ENCODE measurements at places on chromosomes 4 and X.

DNA sequence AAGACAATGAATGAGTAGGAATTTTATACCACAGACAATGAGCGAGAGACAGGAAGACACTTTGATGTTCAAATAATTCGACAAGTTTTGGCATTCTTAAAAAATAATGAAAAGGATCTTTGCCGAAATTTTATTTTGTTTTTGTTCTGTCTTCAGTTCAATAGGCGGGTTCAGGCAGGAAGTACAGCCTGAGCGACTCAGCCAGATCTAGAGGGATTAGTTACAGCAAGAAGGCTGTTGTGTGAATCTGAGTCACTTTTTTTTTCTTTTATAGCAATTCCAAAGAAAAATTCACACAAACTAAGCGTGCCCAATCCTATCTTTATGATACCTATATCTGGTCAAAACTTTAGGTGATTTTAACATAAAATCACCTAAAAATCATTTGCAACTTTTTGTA lies 505.4 kb upstream of the FAM241A start:
- DNase-seq = no peak

DNA sequence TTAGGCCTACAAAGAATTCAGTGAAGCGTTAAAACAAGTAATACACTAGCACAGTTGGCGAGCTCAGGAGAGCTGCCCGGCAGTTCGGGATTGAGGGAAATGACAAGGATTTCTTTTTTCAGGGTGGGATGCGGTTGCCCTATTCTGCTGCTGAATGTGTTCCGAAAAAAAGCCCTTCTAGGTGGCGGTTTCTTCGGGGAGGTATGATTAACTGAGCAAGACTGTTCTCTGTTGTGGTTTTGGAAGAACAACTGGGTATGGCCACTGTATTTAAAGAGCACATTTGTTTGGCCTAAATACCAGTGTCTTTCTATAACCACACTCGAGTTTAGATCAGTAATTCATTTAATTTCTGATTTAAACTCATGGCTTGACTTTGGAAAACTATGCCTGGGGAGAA lies 459.7 kb upstream of the FAT1 start:
- no peak for DNase-seq

GRCh38 chr4:151266497-151266896 lies 10.5 kb upstream of the PRSS48 start:
- DNase-seq = no peak

DNA sequence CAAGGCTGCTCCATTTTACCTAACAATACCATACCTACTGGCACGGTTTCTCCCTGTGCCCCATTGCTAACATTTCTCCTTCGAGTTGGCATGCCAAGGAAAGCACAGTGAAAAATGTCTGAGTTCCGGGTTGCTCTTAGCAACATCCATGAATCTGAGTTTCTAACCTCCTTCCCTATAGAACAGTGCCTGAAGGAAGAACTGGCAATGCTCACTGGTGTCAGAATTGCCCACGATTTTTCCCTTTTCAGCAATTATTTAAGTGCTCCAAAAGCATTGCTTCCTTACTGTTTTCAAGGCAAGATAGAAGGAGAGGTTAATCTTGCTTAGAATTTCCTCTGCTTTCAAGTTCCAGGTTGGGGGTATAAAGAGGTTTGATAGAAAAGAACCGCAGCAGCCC lies 75.1 kb downstream of the SORBS2 start:
- no peak for DNase-seq

GRCh38 chr4:130922955-130923354 lies 1827.0 kb downstream of the C4orf33 start:
- no peak for DNase-seq

DNA sequence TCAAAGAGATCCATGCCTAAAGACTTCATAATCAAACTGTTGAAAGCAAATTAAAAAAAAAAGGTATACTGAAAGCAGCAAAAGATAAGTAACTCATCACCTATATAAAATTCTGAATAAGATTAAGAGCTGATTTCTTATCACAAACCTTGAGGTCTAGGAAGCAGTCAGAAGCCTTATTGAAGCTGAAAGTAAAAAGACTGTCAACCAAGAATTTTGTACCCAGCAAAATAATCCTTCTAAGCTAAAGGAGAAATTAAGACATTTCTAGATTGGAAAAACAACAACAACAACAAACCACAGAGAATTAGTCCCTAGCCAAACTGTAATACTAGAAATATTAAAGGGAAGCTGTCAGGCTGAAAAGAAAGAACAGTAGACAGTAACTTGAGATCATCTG lies 622.9 kb downstream of the PCDH7 start:
- no peak for DNase-seq

- DNase-seq = no peak
These were observed 195.9 kb downstream of the CHM start for GRCh38 chrX:85851418-85851817.

- no peak for DNase-seq
These were observed 575.7 kb downstream of the TRIML1 start for GRCh38 chr4:188714907-188715306.

- no peak for DNase-seq
These were observed 349.9 kb upstream of the KLF3 start for GRCh38 chr4:38313999-38314561.

DNA sequence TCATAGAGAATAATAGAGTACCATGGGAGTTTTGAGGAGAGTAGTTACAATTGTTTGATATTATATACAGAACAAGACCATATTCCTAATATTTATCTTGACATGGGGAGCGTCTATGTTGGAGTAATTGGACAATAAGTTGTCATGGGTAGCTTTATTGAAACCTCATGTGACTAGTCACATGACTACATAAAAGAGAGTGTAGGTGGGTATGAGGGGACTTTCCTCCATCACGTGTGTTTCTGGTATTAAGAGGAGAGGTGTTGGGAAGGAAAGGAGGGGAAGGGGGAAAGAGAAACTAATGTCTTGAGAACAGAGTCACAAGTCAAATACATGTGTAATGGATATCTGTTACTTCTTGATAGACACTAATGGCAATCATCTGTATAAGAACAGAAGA lies 33.1 kb downstream of the PDLIM5 start:
- no peak for DNase-seq

GRCh38 chr4:181646864-181647263 lies 596.3 kb upstream of the TENM3 start:
- no peak for DNase-seq

DNA sequence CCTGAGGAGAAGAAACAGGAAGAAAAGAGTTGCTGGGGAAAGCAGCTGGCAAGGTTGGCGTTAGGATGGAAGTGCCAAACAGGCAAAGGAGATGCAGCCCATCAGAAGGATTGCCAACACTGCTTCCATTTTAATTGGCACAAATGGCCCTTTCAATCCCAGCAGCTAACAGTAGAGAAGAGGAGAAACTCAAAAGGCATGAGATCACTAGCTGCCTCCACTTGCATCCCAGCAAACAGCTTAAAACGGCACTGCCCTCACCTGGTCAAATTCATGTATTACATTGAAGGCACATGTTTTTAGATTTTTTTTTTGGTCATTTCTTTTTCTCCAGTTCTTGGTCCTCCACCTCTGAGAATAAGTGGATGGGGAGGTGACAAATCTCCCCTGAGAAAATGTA lies 14.9 kb upstream of the LOC101059915 start:
- no peak for DNase-seq

DNA sequence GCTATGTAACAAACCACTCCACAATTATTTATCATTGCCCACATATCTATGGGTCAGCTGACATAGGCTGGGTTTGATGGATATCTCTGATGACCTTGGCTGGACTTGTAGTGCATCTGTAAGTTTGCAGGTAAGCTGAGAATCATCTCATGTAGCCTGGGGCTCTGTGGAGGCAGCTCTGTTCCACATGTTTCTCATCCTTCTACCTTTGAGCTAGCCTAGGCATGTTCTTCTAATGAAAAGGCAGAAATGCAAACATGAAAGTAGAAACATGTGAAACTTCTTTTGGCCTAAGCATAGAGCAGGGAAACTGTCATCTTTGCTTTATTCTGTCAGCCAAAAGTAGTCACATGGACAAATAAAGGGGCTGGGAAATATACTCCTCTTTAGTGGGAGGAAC lies 18.2 kb downstream of the MRPL1 start:
- no peak for DNase-seq

DNA sequence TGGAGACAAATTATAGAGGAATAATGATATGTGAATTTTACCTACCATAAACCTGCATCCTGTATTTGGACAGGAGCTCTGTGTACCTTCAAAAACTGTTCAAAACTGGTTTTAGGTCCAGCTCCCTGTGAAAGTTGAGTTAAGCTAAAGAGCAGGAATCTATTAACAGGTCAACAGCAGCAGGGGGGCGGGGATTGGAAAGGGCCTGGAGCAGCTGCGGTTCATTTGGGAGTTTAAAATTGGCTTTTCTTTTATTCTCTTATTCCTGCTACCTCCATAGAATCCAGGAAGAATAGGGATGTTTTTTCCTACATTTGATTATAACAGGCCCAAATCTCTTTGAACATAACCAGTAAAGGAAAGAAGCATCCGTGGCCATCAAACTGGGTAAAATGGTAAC lies 23.8 kb downstream of the SHROOM3 start:
- no peak for DNase-seq

- no peak for DNase-seq
These were observed 907 bp downstream of the LHFPL1 start for GRCh38 chrX:112678831-112679230.

DNA sequence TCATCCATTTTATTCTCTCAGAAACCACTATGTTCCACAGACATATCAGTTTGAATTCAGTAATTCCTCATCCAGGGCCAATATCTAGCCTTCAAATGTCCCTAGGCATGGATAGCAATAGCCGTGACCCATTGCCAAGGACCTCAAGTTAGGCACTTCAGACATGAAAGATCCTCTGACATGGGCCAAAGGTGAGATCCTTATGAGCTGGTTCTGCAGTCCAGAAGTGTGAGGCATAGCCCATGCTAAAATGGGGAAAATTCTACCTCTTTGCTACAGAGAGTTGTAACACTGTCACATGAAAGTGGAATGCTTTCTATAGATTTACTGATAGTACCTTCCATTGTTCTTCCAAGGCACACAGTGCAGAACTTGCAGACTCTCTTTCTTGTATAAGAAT lies 349.7 kb upstream of the GALNT7 start:
- DNase-seq = no peak

- DNase-seq = no peak
These were observed 261.2 kb upstream of the GPC4 start for GRCh38 chrX:133676344-133677122.

DNA sequence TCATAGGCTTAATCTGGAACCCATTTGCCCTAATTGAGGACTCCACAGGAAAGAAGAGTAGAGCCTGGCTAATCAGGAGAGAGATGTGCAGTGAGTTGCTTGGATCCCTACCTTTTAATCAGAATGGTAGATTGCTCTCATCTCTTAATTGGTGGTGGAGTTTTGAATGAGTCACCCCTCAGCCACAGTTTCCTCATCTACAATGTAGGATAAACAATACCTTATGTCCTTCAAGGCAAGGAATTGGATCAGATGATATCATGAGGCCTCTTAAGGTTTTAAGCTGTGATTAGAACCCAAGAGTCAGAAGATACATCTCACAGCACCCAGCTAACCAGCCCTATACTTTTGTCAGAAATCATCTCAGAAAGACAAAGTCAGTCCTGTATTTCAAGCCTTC lies 39.1 kb downstream of the PDGFRA start:
- no peak for DNase-seq

GRCh38 chrX:120377715-120378114 lies 15.8 kb downstream of the ATP1B4 start:
- DNase-seq = no peak

DNA sequence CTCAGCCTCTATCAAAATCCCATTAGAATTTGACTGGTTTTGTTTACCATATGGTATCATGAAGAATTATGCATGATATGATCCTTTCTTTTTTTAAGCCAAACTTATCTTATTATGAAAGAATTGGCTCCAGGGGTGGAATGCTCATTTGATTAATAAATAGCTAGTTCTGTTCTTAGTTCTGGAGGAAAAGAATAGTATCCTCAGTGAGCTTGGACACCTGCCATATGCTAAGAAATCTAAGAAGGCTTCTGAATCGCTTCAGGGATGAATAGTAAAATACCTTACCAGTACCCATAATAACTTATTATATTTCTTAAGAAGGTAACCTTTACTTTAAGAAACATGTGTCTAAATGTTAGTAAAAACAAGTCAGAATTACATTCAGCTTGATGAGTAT lies 803.6 kb downstream of the ADGRL3 start:
- no peak for DNase-seq

DNA sequence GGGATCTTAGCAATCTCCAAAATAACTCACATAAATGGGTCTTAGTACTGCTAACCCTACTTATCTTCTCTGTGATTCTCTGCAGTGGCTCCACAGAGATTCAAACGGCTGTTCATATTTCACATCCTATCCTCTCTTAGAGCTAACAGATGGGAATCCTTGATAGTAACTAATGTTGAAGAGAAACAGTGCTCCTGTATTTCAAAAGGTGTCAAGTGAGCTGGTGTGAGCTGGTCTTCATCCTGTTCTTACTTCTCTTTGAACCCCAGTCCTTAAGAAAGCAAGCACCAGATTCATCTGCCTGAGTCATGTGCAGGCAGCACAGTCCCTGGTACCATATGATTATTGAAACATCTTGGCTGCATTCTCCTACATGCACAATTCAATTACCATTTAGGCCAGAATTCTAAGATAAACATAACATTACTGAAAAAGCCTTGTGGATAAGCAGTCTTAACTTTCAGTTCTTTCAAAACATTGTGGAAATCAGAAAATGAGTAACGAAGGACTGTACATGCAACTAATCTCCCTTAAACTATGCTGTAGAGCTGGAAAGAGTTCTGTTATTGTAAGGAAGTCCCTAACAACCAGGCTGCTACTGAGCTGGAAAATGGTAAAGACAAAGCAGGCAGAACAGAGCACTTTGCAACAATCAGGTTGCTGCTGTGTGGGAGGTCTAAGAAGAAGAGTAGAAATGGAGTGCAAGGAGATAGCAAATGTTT lies 153.1 kb downstream of the NPNT start:
- no peak for DNase-seq

DNA sequence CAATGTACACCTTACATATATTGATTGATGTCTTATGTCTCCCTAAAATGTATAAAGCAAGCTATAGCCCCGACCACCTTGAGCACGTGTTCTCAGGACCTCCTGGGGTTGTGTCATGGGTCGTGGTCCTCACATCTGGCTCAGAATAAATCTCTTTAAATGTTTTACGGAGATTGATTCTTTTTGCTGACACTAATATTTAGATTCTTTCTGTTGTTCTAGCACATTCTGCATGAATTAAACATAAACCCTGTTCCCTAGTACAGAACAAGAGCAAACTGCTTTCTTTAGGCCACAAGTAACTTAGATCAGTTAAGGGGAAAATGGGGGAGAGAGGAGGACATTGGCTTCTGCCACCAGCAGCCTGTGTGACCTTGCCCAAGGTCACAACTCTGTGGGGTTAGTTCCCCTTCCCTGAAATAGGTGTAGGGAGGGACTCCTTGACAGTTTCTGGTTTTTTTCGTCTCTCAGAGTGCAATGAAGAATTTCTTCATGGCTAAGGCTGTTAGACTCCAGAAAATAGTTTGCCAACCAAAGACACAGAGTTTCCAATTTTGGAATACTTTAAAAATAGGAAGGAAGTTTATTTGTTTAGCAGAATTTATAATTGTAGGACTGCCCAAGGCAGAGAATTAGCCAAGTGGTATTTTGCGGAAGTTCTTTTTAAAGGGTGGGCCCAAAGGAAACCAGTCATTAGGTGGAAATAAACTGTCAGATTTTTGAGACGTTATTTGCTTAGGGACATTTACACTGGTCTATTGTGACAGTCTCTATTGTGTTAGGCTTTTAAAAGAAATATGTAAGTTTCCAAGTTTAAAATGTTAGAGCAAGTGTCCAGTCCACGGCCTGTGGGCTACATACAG lies 29.4 kb downstream of the PTTG2 start:
- DNase-seq = no peak

- DNase-seq = no peak
These were observed 322.2 kb downstream of the GPAT3 start for GRCh38 chr4:83858131-83858530.

- DNase-seq = no peak
These were observed 3.3 kb upstream of the RELL1 start for GRCh38 chr4:37689353-37690095.
